ENCODE measurements at places on chromosomes 1 and 21.

DNA sequence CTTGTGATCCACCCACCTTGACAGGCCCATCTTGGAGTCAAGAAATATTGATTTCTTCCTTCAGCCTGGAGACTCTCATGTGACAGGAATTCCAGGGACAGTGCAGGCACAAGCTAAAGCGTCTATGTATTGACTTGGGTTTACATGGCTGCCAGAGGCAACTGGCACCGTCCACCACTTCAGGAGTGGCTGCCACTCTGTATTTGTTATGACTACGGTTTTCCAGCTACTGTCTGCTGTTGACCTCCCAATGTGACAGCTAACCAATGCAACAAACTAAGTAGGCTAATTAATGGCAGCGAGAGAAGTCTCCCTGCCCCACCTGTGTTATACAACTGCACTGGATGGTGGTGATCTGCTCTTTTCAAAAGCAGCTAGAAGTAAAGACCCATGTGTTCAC is 56.9 kb downstream of the CD58 start:
- no peak for DNase-seq

DNA sequence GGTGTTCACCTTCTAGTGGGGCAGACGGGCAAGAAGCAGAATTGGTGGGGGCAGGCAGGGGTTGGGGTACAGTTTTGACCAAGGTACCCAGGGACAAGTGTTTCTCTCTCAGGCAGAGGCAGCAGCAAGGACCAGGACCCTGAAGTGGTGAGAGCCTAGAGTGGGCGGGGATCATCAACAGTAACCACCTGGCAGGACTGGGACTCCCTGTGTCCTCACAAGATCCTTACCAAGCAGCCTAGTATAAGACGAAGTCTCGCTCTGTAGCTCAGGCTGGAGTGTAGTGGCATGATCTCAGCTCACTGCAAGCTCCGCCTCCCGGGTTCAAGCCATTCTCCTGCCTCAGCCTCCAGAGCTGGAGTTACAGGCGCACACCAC is 3.2 kb upstream of the NADK start:
- no peak for DNase-seq

DNA sequence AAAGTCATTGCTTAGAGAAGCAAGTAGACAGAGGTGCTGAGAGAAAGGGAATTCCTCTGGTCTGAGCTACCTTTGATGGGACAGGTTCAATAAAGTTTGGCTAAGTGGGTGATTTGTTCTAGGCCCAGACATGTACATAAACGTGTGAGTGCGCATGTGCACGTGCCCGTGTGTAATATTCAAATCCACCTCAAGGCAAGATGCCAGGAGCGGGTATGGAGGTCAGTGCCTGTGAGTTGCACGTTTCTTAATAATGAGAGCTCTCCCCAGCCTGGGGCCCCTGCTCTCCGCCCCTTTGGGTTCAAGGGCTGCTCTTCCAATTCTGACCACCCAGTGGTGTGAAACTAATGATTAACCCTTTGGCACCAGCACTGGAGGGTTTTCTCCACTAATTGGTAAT is 53.8 kb upstream of the LMO4 start:
- peak; percentile 6 for DNase-seq

GRCh38 chr1:53319296-53320101 is 8.4 kb downstream of the LRP8 start:
- DNase-seq, result peak; percentile 37

- no peak for DNase-seq
These were observed 5.4 kb downstream of the GADD45A start for GRCh38 chr1:67690411-67690810.

- DNase-seq, result no peak
These were observed 227.1 kb downstream of the GRIK3 start for GRCh38 chr1:36807262-36807661.

- no peak for DNase-seq
These were observed 101.6 kb downstream of the C4BPA start for GRCh38 chr1:207205614-207206061.

- DNase-seq, result no peak
These were observed 160.4 kb upstream of the SYT6 start for GRCh38 chr1:114314098-114314497.

GRCh38 chr1:204418174-204419063 is 6.8 kb upstream of the PPP1R15B start:
- DNase-seq, result peak; percentile 62

DNA sequence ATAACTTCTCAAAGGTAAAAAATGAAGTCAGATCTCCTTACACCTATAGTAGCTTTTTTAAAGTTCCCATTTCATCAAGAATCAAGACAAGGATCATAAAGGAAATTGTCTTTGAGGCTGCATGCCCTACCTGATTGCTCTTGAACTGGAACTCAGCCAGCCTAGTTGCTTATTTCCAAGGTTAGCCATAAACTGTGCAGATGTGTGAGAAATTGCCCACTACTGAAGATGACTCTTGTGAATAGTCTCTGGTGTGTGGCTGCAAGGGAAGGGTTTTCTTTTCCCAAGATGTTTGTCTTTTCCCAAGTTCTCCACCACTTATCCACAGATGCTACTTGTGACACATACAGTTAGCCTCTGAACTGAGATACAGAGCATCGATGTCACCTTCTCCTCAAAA is 81.7 kb upstream of the DUSP10 start:
- DNase-seq, result no peak

GRCh38 chr1:233629305-233629935 is 15.5 kb downstream of the KCNK1 start:
- no peak for DNase-seq

DNA sequence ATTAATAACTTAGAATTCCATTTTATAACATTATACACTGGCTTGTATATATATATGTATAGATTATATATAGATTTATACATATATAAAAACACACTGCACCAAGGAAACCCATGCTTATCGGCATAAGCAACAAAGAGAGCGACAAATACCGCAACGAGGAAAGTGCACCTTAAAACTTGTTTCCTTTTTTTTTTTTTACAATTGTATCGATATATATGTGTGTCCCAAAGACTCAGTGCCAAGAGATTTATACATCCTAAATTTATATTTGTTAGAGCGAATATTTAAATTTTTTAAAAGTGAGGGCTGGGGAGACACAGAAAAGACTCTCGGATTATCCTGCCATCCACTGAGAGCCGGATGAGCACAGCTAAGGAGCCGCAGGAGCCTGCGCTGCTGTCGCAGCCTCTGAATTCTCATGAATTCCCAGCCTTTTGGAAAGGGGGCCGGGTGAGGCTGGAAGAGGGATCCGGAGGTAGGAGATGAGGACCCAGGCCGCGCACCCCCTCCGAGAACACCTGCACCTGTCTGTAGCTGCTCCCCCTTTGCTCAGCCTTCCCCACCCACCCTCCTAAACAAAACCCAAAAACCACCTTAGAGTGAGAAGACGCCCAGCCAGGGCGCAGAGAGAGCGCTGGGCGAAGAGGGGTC is 5.2 kb downstream of the DMRTA2 start:
- DNase-seq, result no peak

DNA sequence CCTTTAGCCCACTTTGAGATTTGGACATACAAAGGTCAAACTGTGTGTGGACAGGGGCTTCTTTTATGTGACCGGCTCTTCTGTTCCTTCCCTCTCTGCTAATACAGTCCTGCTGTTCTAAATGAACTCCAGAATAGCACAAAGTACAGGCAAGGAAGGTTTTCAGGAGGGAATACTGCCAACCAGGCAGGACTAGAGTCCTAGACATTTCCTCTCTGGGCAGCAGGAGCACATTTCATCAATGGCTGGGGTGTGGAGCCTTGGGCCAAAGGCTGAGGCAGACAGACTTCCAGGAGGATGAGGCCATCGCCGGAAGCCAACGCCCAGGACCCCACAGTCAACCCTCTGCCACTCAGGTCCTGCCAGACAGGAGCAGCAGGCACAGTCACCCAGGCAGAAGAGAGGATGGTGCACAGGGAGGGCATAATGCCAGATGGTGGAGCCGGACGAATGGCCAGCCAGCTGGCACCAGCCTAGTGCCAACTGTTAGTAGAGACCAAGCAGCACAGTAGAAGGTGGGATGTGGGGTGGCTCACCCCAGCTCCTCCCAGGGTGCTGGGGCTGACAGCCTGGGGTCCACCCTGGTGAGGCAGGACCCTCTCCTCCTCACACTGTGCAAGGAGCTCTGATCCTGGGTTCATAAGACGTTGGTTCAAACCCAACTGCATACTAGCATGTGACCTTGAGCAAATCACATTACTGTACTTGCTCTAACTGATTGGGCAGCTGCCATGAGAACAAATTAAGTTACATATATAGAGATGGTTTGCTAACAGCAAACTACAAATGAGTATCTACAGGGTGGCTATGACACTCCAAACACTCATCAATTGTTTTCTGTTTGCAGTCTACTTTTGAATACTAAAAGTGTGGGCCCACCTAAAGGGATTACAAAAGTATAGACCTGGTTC is 410.7 kb downstream of the SIPA1L2 start:
- no peak for DNase-seq

DNA sequence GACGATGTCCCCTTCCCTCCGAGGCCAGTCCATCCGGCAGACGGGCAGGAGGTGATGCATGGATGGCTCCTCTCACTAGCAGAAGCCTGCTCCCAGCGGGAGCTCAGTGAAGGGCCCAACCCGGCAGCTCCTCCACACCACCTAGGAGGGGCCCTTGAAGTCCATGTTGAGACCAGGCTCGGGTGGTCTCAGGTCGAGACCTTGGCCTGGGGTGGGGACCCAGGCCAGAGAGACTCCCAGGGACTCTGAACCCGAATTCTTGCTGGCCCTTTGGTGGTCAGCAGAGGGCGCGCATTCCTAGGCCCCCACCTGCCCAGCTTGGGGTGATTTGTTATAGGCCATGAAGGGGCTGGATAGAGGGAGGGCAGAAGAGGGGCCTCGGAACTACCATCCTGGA is 642 bp upstream of the NT5C1A start:
- DNase-seq, result no peak

DNA sequence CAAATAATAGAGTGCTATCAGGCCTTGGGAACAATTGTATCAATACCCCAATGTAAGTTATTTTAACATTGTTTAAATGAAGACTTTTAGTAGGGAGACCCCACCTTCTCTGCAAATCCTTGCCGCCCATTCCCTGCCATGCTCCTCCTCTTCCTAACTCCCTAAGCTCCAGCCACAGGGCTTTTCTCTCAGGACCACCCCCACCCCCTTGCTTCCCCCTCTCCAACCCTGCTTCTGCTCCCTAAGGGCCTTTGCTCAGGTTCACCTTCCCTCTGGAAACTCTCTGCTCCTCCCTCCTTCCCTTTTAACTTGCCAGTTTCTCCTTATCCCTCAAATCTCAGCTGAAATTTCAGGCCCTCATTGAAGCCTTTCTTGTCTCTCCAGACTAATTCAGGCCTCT is 16.8 kb downstream of the CCDC190 start:
- DNase-seq, result no peak

- DNase-seq, result no peak
These were observed 6.7 kb downstream of the ABCG1 start for GRCh38 chr21:42225571-42226155.

DNA sequence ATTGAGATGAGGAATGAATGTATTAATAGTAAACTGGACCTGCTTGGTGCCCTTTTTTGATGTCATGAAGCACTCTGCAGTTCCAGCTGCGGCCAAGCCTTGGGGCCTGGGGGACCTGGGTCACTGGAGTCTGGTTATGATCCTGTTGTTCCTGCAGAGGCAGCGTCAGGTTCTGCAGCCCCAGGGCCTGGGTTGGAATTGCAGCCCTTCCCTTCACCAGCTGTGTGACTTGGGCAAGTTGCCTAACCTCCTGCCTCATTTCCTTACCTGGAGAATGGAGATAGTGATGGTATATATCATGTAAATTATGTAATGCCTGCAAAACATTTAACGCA is 9.1 kb upstream of the ATP5PO start:
- DNase-seq, result peak; percentile 44

- no peak for DNase-seq
These were observed at the start of gene GRHL3 for GRCh38 chr1:24319312-24319863. Gene GRHL3, plus strand, starts transcription at chr1:24319357. Its CDS starts 195 bp downstream, at chr1:24319552.

- no peak for DNase-seq
These were observed 869.2 kb downstream of the MRPL39 start for GRCh38 chr21:24738063-24738462.

DNA sequence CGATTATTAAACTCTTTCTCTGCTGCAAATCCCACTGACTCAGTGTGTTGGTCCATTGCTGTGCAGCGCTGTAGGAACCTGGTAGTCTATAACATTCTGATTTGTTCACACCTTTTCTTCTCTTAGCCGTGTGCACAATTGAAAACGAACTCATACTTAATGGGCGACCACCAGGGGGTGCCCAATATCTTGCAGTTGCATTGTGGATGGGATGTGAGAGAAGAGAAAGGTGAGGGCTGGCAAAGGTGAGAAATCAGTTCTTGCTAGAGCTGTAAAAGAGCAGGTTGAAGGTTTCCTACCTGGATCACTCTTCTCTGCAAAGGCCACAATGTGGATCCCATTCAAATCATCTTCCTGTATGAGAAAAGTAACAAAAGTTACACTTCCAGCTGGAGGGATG is 51.0 kb downstream of the CASQ2 start:
- peak; percentile 58 for DNase-seq

- no peak for DNase-seq
These were observed 1458.1 kb upstream of the B3GALT2 start for GRCh38 chr1:194644528-194644927.

DNA sequence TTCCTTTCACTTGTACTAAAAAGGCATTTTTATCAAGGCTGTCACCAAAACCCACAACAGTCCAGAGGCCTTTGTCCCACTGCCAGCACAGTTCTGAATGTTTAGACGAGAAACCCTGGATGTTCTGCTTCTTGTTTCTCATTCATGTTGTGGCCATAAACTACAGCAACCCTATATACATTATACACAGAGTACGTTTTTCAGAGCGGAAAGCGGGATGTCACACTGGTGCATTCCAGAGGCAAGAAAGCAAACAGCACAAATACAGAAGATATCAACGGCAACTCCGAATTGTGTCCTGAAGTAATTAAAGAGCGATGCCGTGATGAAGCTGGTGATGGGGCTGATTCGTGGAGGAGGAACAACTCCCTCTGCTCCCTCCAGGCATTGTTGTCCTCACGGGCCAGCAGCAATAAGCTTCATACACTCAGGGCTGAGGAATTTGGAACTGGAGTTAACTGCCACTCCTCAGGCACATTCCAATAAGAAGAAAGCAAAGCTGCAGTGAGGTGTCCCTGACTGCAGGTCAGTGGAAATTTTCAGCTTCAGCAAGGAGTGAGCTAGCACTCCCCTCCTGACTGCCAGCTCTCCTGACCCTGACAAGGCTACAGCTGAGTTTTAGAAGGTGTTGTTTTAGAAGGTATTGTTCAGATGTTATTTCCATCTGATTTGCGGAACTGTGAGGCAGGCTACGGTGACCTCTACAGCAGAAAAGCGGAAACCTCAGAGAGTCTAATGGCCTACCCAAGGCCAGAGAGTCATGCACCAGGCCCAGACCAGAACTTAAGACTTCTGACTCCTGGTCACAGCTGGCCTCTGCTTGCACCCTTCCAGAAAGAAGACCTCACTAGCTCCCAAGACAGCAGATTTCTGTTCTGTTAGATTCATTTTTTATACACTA is 149.0 kb downstream of the TGFBR3 start:
- DNase-seq, result no peak

DNA sequence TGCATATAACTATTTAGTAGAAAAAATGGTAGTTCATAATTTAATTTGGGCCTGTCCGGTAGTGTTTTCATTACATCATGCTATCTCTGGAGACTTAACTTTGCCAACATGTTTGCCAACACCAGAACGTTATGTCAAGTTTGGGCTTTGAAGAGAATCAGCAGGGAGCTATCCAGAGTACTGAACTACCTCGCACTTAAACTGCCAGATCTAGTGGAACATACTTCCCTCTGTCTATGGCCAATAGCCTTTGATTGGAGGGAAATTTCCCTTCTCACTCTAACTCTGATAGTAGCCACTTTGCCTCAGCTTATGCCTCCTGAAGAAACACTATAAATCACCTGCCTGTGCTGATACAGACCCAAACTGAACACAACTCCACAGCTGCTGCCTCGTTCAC is 10.0 kb downstream of the LRRC53 start:
- DNase-seq, result peak; percentile 20

GRCh38 chr1:203426870-203427269 is 48.7 kb upstream of the PRELP start:
- DNase-seq, result no peak
